Osteoblast (primary cell): ENCODE measurements at places on chromosomes 5 and 9. TPM values are rescaled to one million over a fixed set of nuclear protein-coding genes. Genes with fewer than 3 reads are reported as not detected.

MPDZ gene
- total RNA-seq = 58.3 and 66.6 TPM in 2 replicates

DNA sequence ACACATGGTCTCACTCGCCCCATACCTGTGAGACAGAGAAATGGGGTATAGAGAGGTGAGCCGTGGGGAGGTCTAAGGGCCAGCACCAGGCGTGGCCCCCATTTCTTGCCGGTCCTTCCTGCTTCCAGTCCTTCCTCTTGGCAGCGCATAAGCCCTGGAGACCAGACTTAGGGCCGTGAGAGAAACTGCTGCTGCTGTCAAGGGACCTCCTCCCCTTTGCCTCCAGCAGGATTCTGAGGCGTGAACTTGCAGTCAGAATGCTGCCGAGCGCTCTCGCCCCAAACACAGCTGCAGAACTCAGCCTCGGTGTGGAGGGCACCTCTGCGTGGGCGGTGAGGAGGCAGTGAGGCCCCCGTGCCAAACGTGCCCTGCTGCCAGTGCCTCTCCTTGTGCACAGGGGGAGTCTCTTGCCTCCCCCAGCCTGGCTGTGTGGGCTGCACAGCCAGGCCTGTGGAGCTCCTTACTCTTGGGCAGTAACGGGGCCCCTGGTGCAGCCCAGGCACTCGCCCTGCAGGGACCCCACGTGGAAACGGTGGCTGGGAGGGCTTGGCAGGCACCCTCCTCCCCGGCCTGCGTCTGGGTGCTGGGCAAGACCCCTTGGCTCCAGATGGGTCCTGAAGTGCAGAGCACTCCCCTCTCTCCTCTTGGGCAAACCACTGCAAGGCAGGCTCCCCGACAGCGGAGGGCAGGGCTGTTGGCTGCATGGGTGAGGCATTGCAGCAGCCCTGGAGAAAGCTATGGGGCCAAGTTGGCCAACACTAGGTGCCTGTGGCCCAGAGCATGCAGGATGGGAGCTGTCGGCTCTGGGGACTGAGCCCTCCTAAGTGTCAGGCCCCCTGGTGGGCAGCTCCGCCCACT lies 85.4 kb downstream of the RXRA start:
- peak; percentile 95 for DNase-seq

GRCh38 chr9:132372177-132373095 lies 17.6 kb upstream of the SETX start:
- DNase-seq = no peak

CCL27 gene
- 0.36 TPM in 1 of 2 replicates, not detected in the other for total RNA-seq

TOR4A gene
- total RNA-seq = 0.29 and 2.5 TPM in 2 replicates

GRCh38 chr9:71719562-71719961 lies 48.8 kb downstream of the CEMIP2 start:
- DNase-seq = peak; percentile 9

- DNase-seq = no peak
These were observed 287.2 kb upstream of the ZNF608 start for GRCh38 chr5:125033602-125034001.

DNA sequence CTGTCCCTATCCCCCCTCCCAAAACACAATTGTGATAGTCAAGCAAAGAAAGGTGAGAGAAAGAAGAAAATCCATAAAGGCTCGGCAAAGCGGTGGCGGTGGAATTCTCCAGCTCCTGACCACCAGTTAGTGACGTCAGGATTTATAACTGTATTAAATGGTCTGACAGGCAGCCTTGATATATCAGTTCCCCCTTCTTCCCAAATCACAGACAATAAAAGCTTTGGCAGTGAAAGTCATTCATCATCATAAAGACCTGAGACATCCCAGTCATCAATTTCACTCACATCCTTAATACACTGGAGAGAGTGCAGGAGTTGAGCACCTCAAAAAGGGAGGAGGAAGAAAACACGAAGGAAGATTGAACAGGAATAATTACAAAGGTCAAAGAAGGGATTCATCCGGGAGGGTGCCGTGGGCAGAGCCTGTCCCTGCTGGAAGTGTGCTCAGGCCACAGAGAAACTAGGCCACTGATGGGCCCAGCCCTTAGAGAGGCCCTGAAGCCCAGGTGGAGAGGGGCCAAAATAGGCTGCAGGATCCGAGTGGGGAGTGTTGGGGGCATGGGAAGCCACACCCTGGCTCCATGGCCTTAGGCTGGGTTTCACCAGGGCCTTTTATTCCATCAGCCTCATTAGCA lies 131.9 kb downstream of the PAX5 start:
- DNase-seq = peak; percentile 46

DNA sequence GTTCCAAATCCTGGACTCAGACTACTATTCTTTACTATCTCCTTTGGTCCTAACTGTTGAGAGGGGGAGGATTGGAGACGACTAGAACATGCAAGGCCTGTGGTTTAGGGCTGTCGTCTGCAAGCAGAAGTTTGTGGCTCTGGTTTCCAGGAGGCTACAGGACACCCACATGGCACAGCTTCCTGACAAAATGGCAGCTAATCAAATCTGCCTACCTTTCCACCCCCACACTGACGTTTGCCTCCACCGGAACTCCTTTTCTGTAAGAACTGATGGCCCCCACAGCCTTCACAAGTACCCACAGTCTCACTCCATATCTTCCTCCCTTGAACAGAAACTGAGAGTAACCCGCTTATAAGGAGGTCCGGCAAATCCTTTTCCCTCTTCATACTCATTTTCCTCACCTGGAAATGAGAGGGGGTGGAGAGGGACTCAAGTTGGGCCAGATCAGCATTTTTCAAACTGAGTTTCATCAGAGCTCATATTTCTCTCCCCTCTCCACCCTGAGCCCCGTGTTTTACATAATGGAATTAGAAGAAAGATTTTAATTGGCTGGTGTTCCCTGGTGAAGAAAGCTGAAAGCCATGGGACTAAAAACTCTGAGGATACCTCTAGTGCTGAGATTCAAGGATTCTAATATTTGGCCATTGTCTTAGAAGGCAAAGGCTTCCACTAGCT lies 5.2 kb downstream of the SLC31A2 start:
- no peak for DNase-seq

DNA sequence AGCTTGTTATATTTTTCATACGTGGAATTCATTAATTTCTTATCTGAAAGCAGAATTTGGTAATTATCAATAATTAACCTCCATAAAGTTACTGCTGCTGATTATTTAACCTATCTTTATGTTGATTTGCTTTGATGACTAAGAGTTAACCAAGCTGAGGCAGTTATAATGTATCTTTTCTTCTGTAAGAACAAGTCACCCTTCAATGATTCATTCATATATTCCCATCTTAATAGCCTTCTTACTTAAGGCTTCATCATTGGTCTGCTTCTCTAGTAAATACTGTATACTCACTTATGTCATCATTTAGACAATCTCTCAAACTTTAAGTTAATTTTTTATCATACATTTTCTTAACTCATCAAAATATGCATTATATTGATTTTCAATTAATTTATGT lies 592.2 kb downstream of the ANXA1 start:
- DNase-seq = no peak

TLE1 gene
- 9.0 and 10.6 TPM in 2 replicates for total RNA-seq

GRCh38 chr9:68781928-68782327 lies 76.9 kb downstream of the PIP5K1B start:
- DNase-seq = no peak

UBE2R2 gene
- total RNA-seq = 21.4 and 22.4 TPM in 2 replicates

DNA sequence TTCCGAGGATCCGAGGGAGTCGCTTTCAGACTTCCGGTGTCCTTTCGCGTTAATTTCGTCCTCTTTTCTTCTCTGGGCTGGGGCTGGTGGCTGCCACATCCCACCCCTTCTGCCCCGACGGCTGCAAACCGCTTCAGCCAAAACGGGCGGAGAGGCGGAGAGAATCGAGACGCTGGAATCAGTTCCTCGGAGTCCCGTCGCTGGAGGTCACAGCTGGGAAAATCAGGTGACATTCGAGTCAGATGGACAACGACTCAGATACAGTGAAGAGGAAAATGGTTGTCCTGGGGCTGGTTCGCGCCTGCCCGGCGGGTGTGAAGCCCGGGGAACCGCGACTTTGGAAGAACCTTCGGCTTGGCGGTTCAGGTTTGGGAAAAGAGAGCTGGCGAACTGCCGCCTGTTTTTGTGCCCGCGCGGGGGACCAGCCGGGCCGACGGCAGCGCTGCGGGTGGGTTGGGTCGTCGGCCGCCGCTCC lies 8.9 kb upstream of the NKX2-5 start:
- DNase-seq = peak; percentile 74

GRCh38 chr5:122419142-122419894 lies 107.3 kb downstream of the SNCAIP start:
- DNase-seq = no peak

- DNase-seq = no peak
These were observed 182.8 kb downstream of the CFAP90 start for GRCh38 chr5:7668161-7668560.

DNA sequence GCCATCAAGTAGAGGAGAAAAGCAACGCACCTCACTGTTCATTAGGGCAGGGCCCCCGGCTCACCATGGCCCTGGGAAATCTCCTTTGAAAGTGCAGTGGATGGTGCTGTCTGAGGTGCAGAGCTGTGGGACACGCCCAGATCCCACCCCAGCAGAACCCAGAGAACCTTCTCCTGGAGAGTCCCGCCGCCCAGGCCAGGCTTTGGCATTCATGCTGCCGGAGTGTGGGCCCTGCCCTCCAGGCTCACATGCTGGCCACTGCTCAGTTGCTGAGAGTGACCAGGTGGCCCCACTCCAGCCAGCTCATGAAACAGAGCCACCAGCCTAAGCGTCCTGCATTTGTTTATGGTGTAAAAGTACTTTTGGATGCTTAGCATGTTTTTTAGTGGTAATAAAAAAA lies 23.8 kb upstream of the LRRC14B start:
- DNase-seq = peak; percentile 74

DNA sequence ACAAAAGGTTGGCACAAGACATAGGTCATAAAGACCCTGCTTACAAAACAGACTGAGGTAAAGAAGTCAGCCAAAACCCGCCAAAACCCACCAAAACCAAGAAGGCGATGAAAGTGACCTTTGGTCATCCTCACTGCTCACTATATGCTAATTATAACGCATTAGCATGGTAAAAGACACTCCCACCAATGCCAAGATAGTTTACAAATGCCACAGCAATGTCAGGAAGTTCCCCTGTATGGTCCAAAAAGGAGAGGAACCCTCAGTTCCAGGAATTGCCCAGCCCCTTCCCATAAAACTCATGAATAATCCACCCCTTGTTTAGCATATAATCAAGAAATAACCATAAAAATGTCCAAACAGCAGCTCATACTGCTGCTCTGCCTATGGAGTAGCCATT lies 27.7 kb downstream of the MLLT3 start:
- DNase-seq = no peak

LOX gene
- 314 and 317 TPM in 2 replicates for total RNA-seq

GRCh38 chr5:40784916-40785315 lies 13.3 kb downstream of the PRKAA1 start:
- DNase-seq = no peak

DNA sequence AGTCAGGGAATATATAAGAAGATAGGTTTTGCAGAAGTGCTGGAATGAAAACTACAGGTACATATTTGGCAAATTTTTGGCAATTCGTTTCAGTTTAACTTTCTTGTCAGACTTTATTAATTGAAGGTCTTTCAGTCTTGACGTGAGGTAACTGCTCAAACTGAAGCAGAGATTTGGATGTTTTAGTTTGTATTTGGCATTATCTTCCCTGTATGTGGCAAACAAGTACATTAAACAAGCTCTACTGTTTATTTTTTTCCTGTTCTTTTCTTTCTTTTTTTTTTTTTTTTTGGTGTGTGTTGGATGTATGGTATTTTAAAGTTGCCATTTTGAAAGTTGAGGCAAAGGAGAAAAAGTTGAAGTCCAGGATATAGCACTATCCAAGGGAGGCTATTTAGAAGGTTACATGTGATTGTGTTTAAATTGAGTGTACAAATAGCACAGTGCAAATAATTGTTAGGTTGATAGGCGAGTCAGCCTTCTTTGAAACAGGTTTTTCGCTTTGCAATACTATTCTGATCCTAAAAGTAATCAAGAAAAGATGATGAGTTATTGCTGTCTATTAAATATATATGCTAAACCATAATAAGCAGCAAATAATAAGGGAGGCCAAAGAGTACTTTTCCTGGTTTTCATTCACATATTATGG lies 2.2 kb downstream of the PBX3 start:
- DNase-seq = peak; percentile 34

MEGF10 gene
- 1.4 and 3.2 TPM in 2 replicates for total RNA-seq

GRCh38 chr9:133238272-133238850 lies 29.3 kb upstream of the OBP2B start:
- DNase-seq = peak; percentile 80

GRCh38 chr5:142785206-142785605 lies 15.0 kb downstream of the ARHGAP26 start:
- no peak for DNase-seq

CYSRT1 gene
- 1.1 and 1.5 TPM in 2 replicates for total RNA-seq

- no peak for DNase-seq
These were observed 2.2 kb downstream of the ZCCHC9 start for GRCh38 chr5:81303563-81303962.

- DNase-seq = no peak
These were observed 573.7 kb downstream of the GABRG2 start for GRCh38 chr5:162641142-162641813.

LCN15 gene
- total RNA-seq = not detected in 2 replicates

ARSI gene
- 4.7 and 6.5 TPM in 2 replicates for total RNA-seq

DNA sequence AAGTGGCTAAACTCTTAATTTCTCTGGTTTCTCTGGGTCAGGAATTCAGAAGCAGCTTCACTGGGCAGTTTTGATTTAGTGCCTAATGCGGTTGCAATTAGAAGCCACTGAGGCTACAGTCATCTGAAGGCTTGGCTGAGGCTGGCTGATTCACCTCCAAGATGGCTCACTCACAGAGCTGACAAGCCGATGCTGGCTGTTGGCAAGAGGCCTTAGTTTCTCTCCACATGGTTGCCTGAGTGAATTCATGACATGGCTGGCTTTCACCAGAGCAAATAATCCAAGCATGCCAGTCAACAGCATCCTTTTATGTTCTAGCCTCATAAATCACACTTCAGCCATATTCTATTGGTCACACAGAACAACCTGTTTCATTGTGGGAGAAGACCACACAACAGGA lies 2.8 kb upstream of the CDK7 start:
- DNase-seq = no peak
